Hepatic stellate cell (primary cell): ENCODE measurements at places on chromosomes 5 and 9.

- DNase-seq = no peak
These were observed 7.8 kb upstream of the GPX8 start for GRCh38 chr5:55151923-55152842.

- DNase-seq = no peak
These were observed 437.6 kb downstream of the KIAA0825 start for GRCh38 chr5:94180761-94181160.

GRCh38 chr5:67338421-67338820 lies 141.8 kb upstream of the CD180 start:
- DNase-seq = no peak

DNA sequence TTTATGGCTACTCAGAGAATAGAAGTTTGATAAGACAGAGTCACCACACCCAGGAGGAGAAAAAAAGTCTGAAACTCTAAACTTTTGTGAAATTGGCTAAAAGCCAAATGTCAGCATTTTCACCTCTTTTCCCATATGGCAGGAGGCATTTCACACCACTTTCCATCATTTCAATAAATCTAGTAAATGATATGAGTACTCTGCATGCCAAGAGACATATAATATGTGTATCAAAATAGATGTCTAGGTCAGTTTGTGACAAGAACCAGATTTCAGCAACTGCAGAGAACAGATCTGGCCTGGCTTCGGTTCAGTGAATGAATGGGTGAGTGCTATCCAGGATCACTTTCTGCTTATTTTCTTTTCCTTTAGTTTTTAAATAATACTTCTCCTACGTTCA lies 470.8 kb downstream of the ENC1 start:
- DNase-seq = no peak

- no peak for DNase-seq
These were observed 25.0 kb downstream of the STK32A start for GRCh38 chr5:147259837-147260236.

DNA sequence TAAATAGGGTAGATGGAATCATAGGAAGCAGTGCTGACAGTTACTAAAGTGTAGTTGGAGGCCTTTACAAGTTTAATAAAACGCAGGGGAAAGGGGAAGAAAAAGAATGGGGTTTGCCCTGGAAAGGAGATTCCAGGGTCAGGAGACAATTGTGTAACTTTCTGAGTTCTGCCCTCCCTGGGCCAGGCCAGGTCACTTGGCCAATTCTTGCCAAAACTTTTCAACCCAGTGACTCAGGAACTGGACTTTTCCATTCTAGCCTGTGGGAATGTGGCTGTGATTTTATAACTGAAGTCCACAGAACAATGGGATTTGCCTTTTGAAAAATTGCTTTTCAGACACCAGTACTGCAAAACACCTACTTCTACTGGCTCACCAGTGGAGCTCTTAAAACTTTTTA lies 289.8 kb upstream of the ANKRD55 start:
- DNase-seq = peak; percentile 21

GRCh38 chr9:134267305-134267880 lies 58.9 kb upstream of the RXRA start:
- DNase-seq = no peak

GRCh38 chr5:17379100-17379951 lies 118.7 kb upstream of the TAF11L2 start:
- no peak for DNase-seq

GRCh38 chr9:97176206-97176605 lies 131.3 kb upstream of the CCDC180 start:
- DNase-seq = no peak

- DNase-seq = no peak
These were observed 142.0 kb downstream of the FAM114A2 start for GRCh38 chr5:153896701-153897100.

DNA sequence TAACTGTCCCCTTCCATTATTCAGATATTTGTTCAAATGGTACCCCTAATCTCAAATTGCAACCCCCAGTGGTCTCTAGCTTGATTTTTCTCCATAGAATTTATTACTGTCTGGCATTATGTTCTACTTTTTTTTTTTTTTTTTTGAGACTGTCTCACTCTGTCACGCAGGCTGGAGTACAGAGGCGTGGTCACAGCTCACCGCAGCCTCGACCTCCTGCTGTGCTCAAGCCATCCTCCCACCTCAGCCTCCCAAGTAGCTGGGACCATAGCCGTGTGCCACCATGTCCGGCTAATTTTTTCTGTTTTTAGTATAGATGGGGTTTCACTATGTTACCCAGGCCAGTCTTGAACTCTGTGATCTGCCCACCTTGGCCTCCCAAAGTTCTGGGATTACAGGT lies 2.0 kb upstream of the REEP5 start:
- DNase-seq = no peak

GRCh38 chr9:36341936-36342577 lies 58.0 kb downstream of the RNF38 start:
- no peak for DNase-seq

DNA sequence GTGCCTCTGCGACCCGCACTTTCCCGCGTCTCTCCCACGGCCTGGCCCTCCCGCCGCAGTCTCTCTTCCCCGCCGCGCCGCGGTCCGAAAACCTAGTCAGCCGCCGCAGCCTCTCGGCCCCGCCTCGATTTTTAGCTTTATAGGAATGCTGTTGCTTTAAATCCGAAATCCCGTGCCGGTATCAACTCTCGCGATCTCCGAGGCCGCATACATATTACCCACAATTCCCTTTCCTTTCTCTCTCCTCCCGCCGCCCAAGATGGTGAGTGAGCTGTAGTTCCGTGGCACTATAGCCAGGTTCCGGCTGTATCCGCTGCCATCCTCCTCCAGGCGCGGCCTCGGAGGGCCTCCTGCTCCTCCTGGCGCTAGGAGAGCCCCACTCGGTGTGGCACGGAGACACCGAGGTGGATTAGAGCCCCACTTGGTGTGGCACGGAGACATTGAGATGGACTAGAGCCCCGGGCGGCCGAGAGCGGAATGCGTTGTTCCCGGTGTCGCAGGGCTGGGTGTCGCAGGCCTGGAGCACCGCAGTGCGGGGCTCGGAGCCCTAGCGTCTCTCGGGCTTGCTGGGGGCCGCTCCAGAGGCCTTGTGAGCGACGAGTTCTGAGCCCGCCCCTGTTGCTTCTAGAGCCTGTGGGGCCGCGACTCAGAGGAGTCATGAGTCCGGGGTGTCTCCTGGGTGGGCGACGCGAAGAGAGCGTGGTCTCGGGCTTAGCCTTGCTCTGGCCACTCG lies at the start of the genes MED22 and RPL7A:
MED22 (minus strand) TSS at position 147 of the 733 bp plus-strand sequence. CDS start 1,469 bp downstream, outside the sequence.
RPL7A (plus strand) TSS at position 234 of the 733 bp plus-strand sequence; CDS start at position 260, 26 bp downstream.
- peak; percentile 95 for DNase-seq

GRCh38 chr5:64767959-64768357 lies 533 bp downstream of the SREK1IP1 start:
- no peak for DNase-seq

DNA sequence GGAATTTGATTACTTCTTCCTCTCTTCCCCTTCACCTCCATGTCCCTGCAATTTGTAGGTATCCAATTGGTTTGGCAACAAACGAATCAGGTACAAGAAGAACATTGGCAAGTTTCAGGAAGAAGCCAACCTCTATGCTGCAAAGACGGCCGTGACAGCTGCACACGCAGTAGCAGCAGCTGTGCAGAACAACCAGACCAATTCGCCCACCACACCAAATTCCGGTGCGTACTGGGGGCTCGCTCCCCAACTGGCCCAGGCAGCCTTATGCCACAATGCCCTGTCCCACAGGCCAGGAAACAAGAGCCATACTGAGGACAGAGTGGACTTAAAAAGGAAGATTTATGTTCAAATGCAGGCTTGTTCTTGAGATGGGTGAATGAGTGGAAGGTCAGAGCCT lies 213.5 kb downstream of the PBX3 start:
- DNase-seq = no peak

- DNase-seq = no peak
These were observed 1116.0 kb upstream of the SEMA6A start for GRCh38 chr5:117690612-117691011.

DNA sequence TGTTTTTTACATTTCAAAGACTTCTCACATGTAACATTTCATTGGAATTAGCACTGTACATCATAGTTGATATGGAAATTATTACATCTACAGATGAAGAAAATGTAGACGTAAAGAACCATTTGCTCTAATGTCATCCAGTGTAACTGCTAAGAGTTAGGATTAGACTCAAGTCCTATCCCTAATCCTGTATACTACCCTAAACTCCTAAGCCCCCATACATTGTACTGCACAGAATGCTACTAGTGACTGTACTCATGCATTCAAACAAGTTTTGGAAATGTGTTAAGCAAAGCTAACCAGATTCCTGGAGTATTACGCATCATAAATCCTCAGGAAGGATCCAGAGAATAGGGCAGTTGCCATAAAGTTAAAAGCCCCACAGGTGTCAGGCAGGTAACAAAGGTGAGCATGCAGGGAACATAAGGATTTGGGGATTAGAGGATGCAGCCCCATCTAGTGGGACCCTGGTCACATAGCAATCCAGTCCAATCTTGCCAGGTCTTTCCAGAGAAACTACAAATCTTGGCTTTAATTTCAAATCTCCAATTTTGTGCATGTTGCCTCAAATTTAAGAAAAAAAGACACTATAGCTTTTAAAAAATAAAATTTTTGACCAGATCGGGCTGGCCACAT lies 32.0 kb downstream of the HAVCR1 start:
- DNase-seq = no peak

DNA sequence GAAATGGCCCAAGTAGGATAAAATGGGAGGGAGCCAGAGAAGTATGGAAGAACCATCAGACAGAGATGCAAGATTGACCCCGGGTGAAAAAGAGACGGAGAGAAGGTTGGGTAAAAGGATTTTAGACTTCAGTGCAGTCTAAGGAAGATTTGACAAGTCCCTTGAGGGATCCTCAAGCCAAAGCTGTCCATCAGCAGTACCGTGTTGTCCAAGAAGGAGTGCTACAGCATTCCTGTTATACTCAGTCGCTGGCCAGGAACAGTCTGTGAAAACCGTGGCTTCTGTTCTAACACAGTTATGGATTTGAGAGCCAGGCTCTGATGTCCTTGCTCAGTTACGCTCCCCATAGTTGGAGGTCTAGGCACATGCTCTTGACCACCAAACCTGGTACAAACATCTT lies 383.9 kb upstream of the DAB2 start:
- DNase-seq = no peak

DNA sequence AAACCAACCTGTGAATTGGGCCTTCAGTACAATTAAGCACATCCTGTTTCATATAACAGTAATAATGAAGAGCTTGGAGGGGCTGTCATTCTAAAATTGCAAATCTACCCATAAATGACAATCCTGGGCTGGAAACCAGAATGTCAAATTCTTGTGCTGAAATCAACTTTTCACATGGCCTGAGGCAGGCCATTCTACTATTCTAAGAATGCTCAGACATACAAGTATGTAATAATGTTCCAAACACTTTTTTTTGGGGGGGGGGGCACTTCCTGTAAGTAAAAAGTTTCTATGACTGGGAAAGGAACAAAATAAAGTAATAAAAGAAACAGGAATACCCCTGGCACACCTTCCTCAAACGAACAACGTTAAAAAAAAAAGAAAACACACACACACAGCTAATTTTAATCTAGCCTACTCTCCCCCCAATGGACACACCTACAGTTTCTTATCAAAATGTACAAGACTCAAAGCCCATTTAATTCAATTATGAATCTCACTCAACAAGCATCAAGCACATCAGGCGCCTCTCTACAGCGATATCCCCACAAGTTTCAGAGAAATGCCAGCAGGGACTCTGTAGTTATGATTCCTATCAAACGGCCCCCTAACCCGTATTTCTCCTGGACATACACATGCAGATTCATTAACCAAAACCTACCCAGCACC lies 1.4 kb downstream of the ETF1 start:
- DNase-seq = no peak

DNA sequence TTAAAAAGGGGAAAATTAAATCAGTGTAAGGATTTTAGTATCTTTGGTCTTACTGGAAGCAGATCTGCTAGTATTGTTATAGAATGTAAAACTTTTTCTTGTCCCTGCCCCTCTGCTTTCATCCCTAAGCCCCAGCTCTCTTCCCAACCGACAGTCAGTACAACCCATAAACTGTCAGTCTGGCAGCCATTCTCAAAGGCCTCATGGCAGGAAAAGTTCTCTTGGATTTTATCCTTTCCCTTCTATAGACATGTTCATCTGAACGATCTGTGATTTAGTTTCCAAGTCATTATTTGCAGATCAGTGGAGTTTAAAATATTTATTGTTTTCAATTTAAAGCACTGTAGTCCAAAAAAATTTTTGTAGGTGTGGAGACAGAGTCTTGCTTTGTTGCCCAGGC lies 39.2 kb downstream of the ARRDC3 start:
- no peak for DNase-seq

DNA sequence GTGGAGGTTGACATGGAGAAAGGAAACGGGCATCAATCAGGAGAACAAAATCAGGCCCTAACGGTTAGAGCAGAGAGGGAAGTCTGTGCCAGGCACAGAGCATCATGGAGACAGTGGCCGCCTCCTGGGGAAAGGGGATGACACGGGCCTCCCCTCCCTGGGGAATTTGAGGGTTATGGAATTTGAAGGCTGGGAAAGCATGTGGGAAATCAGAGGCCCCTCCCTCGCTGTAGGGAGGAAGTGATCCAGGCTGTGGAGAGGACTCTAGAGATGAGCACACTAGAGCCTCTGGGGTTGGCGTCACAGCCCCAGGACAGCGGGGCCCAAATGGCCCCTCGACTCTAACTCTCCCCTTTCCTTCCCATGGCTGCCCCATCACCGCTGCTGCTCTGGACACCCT lies 36.7 kb downstream of the PROP1 start:
- no peak for DNase-seq

GRCh38 chr5:168920019-168920810 lies 341.0 kb upstream of the PANK3 start:
- no peak for DNase-seq

GRCh38 chr9:81071108-81071507 lies 618.2 kb downstream of the TLE1 start:
- no peak for DNase-seq

GRCh38 chr5:152623951-152624350 lies 218.9 kb upstream of the NMUR2 start:
- no peak for DNase-seq

DNA sequence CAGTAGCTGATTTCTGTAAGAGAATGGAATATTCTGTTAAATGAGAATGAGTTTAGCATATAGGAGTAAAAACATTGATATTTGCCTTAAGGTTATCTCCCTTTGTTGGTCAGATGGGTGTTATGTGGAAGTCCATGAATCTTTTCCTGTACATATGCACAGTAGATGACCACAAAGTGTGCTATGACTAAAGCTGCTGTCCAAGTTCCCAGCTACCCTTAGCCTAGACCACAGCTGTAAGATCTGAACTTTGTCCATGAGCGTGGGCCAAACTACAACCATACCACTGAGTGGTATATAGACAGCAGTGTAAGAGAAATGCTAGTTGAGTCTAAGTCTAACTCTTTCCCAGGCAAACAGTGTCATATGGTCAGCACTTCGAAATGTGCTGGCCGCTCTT lies 48.8 kb downstream of the CD180 start:
- DNase-seq = no peak

GRCh38 chr9:108356806-108357205 lies 499.0 kb downstream of the ACTL7B start:
- no peak for DNase-seq

DNA sequence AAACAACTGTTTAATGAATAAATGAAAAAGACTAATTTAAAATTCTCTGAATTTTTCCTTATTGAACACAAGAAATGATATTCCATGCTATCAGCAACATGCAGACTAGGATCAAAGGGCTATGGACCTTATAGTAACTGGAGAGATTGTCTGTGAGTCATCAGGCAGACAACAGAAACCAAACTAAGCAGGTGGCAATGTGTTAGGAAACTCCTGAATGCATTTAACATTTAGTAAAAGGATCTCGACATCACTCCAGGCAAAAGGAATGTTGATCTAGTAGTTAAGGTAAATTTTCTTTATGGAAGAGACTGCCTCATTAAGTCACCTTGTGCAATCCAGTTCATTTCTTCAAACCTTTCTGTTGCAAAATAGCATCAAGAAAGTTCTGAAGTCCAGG lies 58.4 kb downstream of the ARL15 start:
- DNase-seq = no peak

- DNase-seq = no peak
These were observed 524.9 kb upstream of the ITGA1 start for GRCh38 chr5:52262844-52263243.
